Femur (tissue), 1 donor: ENCODE measurements at places on chromosomes 11 and 22.

DNA sequence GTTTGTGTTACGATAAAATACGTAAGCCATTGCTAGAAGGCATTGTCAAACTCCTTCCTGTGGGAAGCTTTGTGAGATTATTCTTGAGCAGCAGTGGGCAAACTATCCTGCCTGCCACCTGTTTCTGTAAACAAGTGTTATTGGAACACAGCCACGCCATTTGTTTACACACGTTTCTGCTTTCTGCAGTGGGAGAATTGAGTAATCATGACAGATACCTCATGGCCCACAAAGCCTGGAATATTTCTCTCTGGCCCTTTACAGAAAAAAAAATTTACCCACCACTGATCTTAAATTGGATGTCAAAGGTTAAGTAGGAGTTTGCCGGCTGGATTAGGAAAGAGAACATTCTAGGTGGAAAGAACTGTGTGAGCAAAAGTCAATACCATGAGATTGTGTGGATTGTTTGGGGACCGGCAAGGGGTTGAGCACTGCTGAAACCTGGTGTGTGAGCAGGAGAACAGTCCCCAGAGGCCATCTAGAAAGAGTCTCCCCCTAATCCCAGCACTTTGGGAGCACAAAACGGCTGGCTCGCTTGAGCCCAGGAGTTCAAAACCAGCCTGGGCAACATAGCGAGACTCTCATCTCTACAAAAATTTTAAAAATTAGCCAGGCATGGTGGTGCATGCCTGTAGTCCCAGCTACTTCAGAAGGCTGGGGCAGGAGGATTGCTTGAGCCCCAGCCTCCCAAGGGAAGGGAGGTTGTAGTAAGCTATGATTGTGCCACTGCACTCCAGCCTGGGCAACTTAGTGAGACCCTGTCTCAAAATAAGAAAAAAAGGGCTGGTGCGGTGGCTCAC lies 6.0 kb upstream of the PLA2G6 start:
- DNase-seq, result no peak

- no peak for DNase-seq
These were observed 1.6 kb downstream of the SPI1 start for GRCh38 chr11:47376525-47377371.

DNA sequence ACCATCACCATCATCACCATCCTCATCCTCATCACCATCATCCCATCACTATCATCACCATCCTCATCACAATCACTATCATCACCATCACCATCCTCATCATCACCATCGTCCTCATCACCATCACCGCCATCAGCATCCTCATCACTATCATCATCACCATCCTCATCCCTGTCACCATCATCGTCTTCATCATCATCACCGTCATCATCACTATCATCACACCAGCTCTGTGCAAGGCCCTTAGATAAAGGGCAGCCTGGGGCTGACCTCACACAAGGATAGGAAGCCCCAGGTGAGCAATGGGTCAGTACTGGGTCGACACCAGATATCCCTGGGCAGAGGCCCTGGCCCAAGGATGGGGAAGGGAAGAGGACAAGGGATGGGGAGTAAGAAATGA lies 16.1 kb downstream of the RTN4R start:
- no peak for DNase-seq

- DNase-seq, result no peak
These were observed 13.2 kb downstream of the FZD4 start for GRCh38 chr11:86941871-86942599.

DNA sequence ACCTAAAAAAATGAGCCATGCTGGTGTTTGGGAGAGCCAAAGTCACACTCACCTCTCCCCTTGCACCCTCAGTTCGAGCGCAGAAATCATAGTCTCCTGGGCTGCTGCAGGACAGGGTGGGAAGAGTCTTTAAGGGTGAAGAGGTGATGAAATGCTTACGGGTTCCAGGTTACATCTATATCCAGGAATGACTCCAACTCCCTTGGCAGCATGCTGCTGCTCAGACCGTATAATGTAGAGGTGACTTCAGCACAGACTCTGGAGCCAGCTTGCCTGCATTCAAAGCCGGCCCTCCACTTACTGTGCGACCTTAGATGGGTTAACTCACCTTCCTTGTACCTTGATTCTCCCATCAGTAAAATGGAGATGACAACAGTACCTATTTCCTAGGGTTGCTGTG lies 17.3 kb upstream of the PKNOX2 start:
- no peak for DNase-seq

DNA sequence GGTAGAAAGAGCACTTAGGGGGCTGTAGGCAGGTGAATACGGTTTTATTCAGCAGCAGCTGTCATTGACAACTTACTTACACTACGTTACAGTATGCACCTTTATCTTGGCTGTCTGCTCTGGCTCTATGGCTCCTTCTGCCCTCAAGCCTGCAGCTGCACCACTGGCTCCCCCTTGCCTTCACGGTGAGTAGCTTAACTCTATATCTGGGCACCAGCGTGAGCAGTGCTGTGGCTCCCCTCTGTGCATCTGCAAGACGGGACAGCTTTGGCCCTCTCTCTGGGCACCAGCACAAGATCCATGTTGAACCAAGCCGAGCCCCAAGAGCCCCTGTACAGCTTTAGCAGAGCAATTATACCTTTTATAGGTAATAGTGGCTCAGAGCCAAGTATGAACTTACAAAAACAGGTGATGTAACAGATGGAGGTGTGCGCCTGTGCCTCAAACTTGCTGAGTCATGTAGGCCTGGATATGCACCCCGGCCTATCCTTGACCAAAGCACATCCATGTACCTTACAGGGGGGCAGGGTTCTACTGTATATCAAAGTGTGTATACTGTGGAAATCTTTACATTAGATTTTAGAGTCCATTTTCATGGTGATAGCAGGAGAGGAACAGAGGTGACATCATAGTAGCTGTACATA lies 96.9 kb upstream of the CTSC start:
- DNase-seq, result no peak

GRCh38 chr11:122140500-122140899 lies 24.5 kb upstream of the BLID start:
- DNase-seq, result no peak

DNA sequence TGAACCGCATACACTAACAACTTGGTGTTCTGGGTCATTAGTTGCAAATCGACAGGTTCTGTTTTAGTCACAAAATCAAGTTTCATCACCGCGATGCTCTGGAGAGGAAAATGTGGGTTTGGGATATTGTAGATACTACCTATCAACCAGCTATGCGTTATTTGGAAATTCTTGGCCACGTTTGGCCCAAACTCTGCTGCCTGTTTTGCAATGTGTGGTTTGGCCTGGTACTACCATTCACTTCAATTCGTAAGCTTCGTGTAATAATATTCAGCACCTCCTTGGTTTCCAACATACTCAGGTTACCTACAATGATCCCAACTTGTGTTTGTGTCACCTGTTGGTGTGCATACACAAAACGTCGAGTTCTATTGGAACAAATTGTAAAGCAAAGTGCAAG lies 16.2 kb upstream of the ACER3 start:
- DNase-seq, result no peak

GRCh38 chr11:102709201-102709945 lies 3.8 kb upstream of the MMP27 start:
- no peak for DNase-seq

- no peak for DNase-seq
These were observed 804.3 kb downstream of the OPCML start for GRCh38 chr11:132728026-132728425.

DNA sequence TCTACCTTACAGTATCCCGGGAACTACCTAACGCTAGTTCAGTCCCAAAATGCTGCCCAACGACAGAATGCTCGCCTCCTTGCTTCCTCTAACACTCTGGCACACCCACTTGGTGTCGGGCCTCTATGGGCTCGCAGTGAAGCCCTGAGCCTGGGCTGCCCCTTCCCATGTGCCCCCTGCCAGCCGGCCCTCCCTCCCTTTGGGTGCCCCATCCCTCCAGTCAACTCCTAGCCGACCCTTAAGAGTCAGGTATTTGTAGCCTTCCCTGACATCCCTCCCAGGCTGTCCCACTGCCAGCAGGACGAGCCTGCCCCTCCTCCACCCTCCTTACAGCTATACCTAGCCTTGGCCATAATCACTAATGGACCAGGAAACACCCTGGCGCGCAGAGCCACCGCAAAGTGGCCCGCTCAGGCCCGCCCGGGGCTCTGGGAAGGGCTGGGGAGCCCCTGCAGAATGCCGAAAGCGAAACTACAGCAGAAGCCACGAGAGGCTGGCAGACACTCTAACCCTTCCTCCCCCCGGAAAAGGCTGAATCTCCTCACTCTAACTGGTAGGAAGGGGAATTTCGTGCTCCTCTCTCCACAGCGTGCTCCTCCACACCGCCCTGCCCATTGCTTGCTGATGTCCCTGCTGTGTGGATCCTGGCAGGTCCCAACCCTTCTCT lies 8.2 kb downstream of the CBX7 start:
- no peak for DNase-seq

- no peak for DNase-seq
These were observed 61.8 kb downstream of the SGSM3 start for GRCh38 chr22:40432157-40432556.

DNA sequence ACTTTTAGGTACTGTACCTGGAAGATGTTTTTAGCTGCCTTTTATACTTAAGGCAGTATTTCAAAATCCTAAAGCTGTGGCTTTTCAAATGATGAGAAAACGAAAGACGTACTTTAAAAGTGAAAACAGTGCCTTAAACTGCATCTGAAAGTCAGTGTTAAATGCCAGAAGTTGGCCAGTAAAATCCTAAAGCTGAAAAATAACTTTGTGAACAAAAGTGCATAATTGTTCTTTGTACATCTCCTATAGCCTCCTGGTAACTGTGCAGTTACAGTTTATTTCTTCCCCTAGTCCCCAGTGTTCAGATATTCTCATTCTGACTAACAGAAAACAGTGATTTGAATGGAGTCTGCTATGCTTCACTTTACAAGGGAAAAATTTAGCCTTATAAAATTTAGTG lies 6.8 kb downstream of the EED start:
- DNase-seq, result no peak

- DNase-seq, result no peak
These were observed 45.4 kb downstream of the MPPED2 start for GRCh38 chr11:30540781-30541180.

GRCh38 chr11:65646958-65647701 lies 9.2 kb downstream of the SIPA1 start:
- DNase-seq, result peak; percentile 40

DNA sequence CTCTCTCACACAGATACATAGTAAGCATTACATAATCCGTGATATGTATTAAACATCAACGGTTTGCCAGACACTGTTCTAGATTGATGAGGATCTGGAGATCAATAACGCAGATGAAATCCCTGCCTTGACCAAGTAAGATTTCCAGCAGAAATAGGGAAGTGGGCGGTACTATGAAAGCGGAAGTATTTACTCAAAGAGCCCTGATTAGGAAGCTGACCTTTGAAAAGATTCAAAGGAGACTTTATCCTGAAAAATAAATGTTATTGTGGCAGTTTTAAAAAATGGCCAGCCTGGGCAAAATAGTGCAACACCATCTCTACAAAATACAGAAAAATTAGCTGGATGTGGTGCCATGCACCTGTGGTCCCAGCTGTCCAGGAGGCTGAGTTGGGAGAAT lies 26.8 kb downstream of the GAB2 start:
- DNase-seq, result no peak

DNA sequence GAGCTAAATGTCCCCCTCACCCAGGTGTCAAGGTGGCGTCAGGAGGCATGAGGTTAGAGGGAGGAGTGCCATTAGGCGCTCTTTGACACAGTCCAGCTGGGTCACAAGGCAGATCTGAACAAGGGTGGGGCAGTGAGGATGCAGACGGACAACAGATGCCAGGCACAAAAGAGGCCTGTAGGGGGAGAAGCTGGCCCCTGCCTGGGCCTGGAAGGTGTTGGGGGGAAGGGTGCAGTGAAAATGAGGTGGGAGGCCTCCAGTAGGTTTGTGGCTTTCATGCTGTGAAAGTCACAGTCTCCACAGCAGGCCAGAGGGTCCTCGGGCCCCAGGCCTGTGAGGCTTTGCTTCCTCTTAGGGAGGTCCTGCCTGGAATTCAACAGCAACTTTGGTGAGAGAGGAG lies 85.0 kb upstream of the PLET1 start:
- no peak for DNase-seq

DNA sequence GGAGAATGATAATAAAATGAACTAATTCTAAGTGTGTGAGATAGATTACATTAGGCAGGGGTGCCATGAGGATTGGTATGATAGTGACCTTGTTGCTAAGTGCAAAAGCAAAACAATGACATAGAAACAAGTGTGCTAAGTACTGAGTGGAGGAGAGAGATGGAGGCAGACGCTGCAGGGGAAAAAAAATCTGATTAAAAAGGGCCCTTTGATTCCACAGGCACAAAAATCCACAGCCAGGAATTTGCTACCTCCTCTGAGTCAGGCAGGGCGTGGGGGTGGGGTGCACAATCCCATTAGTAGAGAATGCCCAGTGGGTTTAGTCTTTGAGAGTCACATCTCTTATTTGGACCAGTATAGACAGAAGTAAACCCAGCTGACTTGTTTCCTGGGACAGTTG lies at the start of gene CNTF:
Gene CNTF (plus strand): TSS at position 322 of the 400 bp plus-strand sequence. CDS start 88 bp downstream, outside the sequence.
- DNase-seq, result no peak

DNA sequence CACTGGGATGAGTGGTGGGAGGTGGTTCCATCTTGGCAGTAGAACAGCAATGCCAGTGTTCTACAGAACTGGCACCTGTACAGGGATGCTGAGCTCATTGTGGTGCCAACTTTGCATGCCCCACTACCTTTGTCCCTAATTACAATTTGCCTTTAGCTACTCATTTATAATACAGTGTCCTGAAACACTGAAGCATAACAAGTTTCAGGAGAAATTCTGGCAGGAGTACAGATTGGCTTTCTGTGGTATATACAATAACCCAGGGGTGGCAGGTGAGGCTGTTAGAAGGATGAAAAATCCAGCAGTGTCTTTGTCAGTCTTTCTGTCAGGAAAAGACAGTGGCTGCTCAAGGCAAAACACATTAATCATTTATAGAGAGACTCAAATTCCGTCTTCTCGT lies 240.3 kb downstream of the FAM76B start:
- DNase-seq, result no peak

DNA sequence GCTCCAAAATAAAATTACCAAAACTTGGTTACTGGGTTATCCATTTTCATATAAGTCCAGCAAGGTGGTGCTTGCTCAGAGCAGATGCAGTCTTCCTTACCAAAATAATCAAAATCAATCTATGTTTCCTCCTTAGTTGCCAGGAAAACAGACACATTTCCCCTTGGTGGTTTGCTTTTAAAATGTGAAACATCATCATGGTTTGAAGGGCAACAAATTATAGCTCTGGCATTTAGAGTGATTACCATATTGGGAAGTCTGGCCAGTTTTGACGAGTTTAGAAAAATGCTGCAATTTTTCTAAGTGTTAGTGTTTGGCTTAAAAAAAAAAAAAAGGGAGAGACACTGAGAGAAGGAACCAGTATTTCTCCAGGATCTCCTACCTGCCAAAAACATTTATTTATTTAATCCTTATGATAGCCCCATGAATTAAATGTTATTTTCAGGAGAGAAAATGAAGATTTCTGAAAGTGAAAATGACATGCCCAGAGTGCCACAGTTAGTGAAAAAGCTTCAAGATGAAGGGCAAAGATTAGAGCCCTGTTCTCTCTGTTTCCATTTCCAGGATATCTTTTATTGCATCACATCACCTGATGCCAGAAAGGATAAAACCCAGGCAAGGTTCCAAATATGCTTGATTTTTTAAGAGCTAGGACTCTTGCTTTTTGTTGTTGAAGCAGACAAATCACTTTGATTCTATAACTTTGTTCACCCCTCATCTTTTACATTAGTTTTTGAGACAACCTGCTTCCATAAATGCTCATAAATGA lies 29.6 kb upstream of the TBCEL start:
- DNase-seq, result no peak

- DNase-seq, result no peak
These were observed 6.8 kb downstream of the PYGM start for GRCh38 chr11:64753019-64753379.
